ENCODE measurements at places on chromosomes 16 and 17. TPM values are rescaled to one million over a fixed set of nuclear protein-coding genes. Genes with fewer than 3 reads are reported as not detected.

DNA sequence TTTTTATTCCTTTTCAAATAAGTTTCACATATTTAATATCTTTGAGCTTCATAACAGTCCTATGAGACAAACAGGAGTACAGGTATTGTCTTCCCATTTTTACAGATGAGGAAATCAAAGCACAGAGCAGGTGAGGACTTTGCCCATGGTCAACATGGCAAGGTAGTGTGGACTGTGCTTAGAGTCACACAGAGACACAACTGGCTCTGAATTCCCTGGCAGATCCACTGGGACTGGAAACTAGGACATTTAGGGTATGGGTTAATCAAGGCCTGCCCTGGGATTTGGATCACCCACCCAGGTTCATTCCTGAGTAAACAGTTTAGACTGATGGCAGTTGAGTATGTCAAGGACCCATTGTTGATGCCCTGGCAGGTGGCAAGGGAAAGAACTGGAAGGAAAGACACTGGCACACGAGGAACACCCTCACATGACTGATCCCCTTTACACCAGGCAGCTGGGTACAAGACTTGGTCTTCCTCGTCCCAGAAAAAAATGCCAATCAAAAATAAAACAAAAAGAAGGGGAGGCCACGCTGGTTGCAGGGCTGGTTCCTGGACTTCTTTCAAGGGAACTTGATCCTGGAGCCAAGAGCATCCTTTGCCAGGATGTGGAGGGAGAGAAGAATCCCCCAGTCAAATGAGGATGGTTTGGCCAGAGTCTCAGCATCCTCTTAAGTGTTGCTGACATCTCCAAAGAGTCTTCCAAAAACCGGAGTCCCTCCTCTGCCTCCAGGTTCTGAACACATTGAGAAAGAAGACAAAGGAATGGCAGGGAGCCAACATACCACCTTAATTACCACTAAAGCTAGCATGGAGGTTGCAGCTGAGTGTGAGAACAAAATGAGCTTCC is 34.9 kb downstream of the CHD9 start:
- DNase-seq, result no peak
- peaks cover 2% of the 10 kb centered on the region for H3K36me3 ChIP-seq
- no peak overlapping the region for H3K27ac ChIP-seq
- no peaks in the 10 kb centered on the region for H3K27me3 ChIP-seq
- no peak overlapping the region for H3K4me3 ChIP-seq

GRCh38 chr17:53033297-53033696 is 789.4 kb upstream of the KIF2B start:
- H3K4me1 ChIP-seq, result no peaks in the 10 kb centered on the region
- no peak overlapping the region for H3K27ac ChIP-seq
- DNase-seq, result no peak
- H3K27me3 ChIP-seq, result no peaks in the 10 kb centered on the region
- no peaks in the 10 kb centered on the region for H3K36me3 ChIP-seq
- H3K4me3 ChIP-seq, result no peak overlapping the region

DNA sequence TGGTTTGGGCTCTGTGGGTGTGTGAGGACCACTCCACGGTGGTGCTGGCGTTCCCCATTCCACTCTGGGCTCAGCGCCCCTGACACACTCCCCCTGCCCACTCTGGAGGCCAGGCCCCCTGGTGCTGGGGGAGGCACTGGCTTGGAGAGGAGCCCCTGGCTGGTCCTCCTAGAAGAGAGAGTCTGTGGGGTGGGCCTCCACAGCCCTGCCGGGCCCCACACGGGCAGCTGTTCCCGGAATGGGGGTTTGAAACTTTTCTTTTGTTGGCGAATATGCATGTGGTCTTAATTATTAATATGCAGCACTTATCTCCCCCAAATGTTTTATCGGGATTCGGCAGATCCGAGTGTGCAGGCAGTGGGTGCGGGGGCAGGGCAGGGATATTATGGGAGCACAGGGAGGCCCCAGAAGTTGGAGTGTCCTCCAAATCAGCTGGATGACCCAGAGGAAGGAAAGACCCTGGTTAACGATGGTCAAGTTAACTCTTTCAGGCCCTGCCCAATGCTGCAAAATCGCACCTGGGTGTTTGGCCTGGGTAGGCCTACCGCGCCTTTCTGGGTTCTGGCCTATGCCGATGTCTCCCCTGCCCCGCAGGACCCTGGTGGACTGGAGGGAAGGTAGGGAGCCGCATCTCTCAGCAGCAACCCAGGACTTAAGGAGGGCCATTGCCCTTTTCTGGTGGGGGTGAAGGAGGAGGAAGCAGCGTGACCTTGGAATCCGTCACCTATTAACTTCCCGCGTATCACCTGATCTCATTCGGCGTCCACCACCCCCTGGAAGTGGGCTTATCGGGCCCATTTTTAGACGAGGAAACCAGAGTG is 36.0 kb downstream of the TMEM235 start:
- peaks cover 36% of the 10 kb centered on the region for H3K4me1 ChIP-seq
- no peak for DNase-seq
- H3K36me3 ChIP-seq, result no peaks in the 10 kb centered on the region
- no peak overlapping the region for H3K27ac ChIP-seq
- no peak overlapping the region for H3K4me3 ChIP-seq
- H3K27me3 ChIP-seq, result no peaks in the 10 kb centered on the region

- no peak overlapping the region for H3K4me3 ChIP-seq
- no peak for DNase-seq
- no peak overlapping the region for H3K27ac ChIP-seq
- H3K4me1 ChIP-seq, result peaks cover 3% of the 10 kb centered on the region
Observed at GRCh38 chr17:41116297-41116696, 1.9 kb downstream of the KRTAP4-11 start.

DNA sequence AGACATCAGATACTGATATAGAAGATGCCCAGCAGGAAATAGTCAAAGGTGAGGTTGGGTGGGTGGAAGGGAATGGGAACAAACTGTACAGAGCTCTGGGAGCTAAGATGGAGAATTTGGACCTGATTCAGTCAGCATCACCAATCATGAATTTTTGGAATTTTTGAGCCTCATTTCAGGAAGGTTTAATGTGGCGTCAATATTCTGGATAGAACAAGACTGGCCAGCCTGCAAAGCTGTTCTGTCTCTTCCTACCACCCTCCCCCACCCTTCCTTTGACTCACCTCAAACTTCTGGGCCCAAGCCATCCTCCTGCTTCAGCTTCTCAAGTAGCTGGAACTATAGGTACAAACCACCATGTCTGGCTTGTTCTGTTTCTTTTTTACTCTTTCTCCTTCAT is 32.6 kb downstream of the CTCF start:
- peaks cover 25% of the 10 kb centered on the region for H3K4me1 ChIP-seq
- peak overlapping the region; percentile 43 for H3K27ac ChIP-seq
- no peak for DNase-seq
- H3K27me3 ChIP-seq, result no peaks in the 10 kb centered on the region

- H3K27me3 ChIP-seq, result no peaks in the 10 kb centered on the region
- H3K4me1 ChIP-seq, result no peaks in the 10 kb centered on the region
- H3K36me3 ChIP-seq, result no peaks in the 10 kb centered on the region
- DNase-seq, result no peak
- no peak overlapping the region for H3K27ac ChIP-seq
Observed at GRCh38 chr16:60329108-60329507, 1595.0 kb upstream of the GOT2 start.

DNA sequence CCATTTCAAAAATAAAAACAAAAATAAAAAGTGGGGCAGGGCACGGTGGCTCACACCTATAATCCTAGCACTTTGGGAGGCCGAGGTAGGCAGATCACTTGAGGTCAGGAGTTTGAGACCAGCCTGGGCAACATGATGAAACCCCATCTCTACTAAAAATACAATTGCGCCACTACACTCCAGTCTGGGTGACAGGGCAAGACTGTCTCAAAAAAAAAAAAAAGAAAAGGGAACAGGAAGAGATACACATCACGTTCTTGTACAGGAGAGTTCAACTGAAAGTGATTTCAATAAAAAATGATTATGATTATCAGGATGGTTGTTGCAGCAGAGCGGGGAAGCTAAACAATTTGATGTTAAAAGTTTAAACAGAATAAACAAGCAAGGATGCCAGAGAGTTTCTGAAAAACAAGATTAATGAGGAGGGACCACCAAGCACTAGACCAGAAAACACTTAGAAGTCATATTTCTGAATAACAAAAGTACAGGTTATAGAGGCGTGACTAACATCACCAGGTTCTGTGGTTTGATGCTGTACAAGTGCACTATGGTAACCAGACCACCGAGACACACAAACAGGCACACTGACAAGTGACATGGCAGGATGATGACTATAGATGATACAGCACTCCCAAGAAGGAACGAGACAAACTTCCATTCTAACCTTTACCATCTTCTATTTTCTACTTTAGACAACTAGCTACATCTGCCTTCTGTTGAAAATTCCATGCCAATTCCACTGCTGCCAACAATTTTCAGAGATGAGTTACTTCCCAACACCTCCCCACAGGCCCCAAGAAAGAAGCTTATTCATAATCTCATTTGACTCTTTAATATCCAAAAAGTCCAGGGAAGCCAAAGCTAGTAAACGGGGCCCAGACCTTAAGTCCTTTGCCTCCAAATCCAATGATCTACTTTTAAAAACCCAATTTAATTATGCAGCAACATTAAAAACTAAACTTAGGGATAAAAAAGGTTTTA is 11.8 kb downstream of the DNAJA2 start:
- peak overlapping the region; percentile 73 for H3K27ac ChIP-seq
- H3K4me3 ChIP-seq, result no peak overlapping the region
- DNase-seq, result no peak

GRCh38 chr16:75908331-75909117 is 182.2 kb upstream of the CPHXL start:
- H3K27me3 ChIP-seq, result no peaks in the 10 kb centered on the region
- H3K4me1 ChIP-seq, result peaks cover 1% of the 10 kb centered on the region
- no peak overlapping the region for H3K4me3 ChIP-seq
- no peak overlapping the region for H3K27ac ChIP-seq
- H3K36me3 ChIP-seq, result no peaks in the 10 kb centered on the region

GRCh38 chr17:78259192-78259554 is 27.7 kb downstream of the TMEM235 start:
- peaks cover 55% of the 10 kb centered on the region for H3K4me1 ChIP-seq
- no peaks in the 10 kb centered on the region for H3K27me3 ChIP-seq
- DNase-seq, result no peak
- peak overlapping the region; percentile 85 for H3K4me3 ChIP-seq
- H3K36me3 ChIP-seq, result no peaks in the 10 kb centered on the region
- peak overlapping the region; percentile 57 for H3K27ac ChIP-seq

GRCh38 chr17:5381542-5381941 is 37.9 kb downstream of the NUP88 start:
- H3K36me3 ChIP-seq, result peaks cover 75% of the 10 kb centered on the region
- peak overlapping the region; percentile 52 for H3K27ac ChIP-seq
- no peaks in the 10 kb centered on the region for H3K27me3 ChIP-seq
- H3K4me1 ChIP-seq, result peaks cover 4% of the 10 kb centered on the region

GRCh38 chr16:67230809-67231660 is 4.1 kb downstream of the TMEM208 start:
- H3K27me3 ChIP-seq, result no peaks in the 10 kb centered on the region
- no peak overlapping the region for H3K4me3 ChIP-seq
- H3K4me1 ChIP-seq, result peaks cover 15% of the 10 kb centered on the region
- H3K36me3 ChIP-seq, result peaks cover 69% of the 10 kb centered on the region

The PRAC2 gene
- not detected for total RNA-seq

The HBA2 gene
- total RNA-seq, result not detected

The ITGB3 gene
- total RNA-seq, result not detected

The ZNF469 gene
- total RNA-seq, result 0.57 TPM

The HSD11B2 gene
- total RNA-seq, result 5.2 TPM

The NT5M gene
- total RNA-seq, result 8.1 TPM

The TPSG1 gene
- not detected for total RNA-seq

The FA2H gene
- not detected for total RNA-seq

The SOX15 gene
- 0.43 TPM for total RNA-seq

The PRSS21 gene
- total RNA-seq, result 11.8 TPM

The SEBOX gene
- total RNA-seq, result not detected

The CRYM gene
- not detected for total RNA-seq

The VPS9D1 gene
- 3.9 TPM for total RNA-seq

All from activated CD4-positive, alpha-beta T cell treated with anti-CD3 and anti-CD28 coated beads, Interleukin-2, amount 10 ng/mL, durations not matched to agents 24 days and 14 days (primary cell).